Psoas muscle (tissue), 8 donors: ENCODE measurements at places on chromosomes 16 and 17. TPM values are rescaled to one million over a fixed set of nuclear protein-coding genes. Genes with fewer than 3 reads are reported as not detected.

HBQ1 gene
- polyA plus RNA-seq: not detected

DNAI2 gene
- not detected for polyA plus RNA-seq

PLCG2 gene
- 1.1 TPM for polyA plus RNA-seq

CACNG3 gene
- polyA plus RNA-seq: not detected

WFDC1 gene
- 0.90 TPM for polyA plus RNA-seq

TNFRSF17 gene
- polyA plus RNA-seq: 0.08 TPM
